ENCODE measurements at places on chromosomes 2 and 18.

DNA sequence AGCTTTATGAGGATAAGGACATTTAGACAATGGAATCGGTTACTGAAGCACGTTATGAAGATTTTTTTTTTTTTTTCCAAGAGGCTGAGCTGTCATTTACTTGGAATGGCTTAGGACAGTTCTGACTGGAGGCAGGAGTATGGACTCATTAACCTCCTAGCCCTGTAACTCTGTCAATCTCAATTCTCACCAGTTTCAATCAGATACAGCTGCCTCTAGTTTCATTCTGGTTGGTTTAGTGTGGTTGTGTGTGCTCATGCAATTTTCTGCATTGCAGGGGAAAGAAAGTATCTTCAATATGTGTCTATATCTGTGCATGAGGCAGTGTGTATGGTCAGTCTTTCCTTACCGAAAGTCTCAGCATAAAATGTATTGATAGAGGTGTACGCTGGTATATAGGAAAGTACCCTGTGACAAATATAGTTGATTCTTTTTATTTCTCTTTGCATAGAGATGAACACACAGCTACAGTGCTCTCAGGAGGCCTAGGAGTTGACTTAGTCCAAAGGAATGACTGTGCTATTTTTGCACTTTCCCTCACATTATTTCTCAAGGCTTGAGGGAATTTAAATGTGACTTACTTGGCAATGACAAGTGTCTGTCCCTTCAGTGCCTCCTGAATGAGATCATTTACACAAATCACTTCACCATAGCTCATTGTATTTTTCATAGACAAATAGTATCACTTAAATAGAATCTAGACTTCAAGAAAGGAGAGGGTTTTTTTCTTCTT, 50.5 kb upstream of the GRB14 start:
- no peak for DNase-seq

DNA sequence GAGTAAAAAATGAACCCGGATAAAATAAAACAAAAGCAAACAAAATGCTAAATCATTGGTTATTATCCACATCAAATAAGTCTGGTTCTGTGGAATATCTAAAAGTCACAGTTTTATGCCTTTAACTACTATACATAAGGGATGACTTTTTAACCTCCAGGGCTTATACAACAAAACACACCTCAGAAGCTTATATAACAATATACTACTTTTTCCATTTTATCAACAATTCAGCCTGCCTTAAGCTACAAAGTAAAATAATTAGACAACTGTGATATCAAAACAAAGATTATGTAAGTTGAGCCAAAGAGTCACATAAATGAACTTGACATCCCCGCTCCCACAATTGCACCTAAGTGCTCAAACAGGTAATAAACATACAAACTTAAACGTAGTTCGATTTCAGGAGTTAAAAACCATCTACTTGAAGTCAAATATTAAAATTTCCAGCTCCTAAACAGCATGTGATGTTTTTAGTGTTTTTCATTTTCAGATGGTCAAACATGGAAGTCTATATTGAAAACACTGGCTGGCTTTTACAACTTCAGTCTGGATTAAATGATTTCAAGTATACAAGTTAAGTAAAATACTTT, 54.7 kb downstream of the ATIC start:
- DNase-seq = no peak

DNA sequence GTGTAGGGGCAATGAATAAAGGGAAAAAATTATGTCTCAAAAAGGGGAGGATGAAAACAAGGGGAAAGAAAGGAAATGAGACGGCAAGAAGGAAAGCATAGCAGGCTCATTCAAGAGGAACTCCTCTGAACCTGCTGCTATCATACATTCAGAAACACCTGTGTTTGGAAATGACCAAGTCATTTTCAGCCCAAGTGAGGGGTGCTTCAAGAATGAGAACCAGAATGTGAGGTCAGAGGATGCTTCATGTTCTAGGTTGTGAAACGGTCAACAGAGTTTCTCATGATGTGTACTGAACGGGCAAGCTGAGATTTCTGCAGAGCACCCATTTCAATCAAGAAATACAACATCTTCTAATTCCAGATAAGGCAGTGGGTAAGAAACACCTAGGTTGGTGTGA, 1367.2 kb upstream of the CELF4 start:
- no peak for DNase-seq

- DNase-seq = no peak
These were observed 3.7 kb upstream of the INSIG2 start for GRCh38 chr2:118084491-118085089.

- DNase-seq = peak; percentile 51
These were observed 30.6 kb downstream of the ITSN2 start for GRCh38 chr2:24329700-24330099.

GRCh38 chr2:158197940-158198339, 96.3 kb downstream of the UPP2 start:
- DNase-seq = no peak

Data from hematopoietic multipotent progenitor cell treated with erythropoietin and hydrocortisone succinate and interleukin-3 and kit ligand, for 6 days (in vitro differentiated cells).